Osteoblast (primary cell): ENCODE measurements at places on chromosomes 2 and 18. TPM values are rescaled to one million over a fixed set of nuclear protein-coding genes. Genes with fewer than 3 reads are reported as not detected.

COL3A1 gene
- total RNA-seq, result 3,160 and 5,672 TPM in 2 replicates

GRCh38 chr18:64592246-64592645, 443.4 kb upstream of the LINC00305 start:
- no peak for DNase-seq

- no peak for DNase-seq
These were observed 254.1 kb upstream of the TMEFF2 start for GRCh38 chr2:192448881-192449280.

DNA sequence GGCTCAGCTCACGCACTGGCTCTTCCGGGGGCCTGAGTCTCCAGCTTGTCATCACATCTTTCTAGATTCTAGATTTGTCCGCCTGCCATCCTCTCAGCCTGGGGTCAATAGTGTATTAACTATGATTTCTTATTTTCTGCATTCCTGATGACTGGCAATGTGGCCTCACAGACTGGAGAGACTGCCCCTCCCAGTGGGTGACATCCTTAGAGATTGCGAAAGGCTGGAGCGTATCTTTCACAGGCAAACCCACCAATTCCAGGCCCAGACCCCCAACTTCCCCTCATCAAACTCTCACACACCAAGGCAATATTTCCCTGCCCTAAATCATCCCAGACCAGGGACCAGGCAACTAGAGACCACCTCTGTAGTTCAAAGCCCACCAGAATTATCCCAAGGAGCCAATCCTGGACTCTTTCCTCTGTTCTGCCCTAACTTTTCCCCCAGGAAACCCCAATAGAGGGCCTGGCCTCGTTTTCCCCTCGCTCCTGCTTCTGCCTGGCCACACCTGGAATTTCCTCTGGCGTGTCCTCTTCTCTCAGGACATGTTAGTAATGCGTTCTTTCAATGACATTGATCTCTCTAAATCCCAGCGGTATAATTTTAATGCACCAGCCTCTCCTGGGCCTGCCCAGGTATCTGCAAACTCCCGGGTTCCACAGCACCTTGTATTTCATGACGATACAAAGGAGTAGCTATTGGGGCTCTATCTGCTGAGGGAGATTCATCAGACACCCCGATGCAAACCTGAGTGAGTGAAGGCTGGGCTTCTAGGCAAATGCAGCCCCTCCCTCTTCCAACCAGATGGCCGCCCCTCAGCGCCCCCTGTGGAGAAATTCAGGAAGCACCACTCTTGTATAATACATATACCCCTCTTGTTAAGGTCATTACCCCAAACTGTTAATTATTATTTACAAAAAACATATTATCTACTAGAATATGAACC, 2.4 kb upstream of the KCNF1 start:
- DNase-seq, result no peak

GRCh38 chr2:98093611-98094010, 6.6 kb downstream of the VWA3B start:
- no peak for DNase-seq

DNA sequence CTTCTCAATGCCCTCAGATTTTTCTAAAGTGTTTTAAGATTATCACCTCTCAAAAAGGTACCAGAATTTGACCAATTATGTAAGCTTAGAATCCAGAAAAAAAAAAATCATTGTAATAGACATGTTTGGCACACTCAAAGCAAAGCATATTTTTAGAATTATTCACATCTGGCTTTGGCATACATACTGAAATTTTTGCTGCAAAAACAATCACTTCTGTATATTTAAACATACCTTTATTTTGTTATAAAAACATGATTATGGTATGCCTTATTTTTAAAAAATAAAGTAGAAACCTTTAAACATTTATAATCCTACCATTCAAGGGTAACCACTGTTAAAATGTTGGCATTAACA, 143.3 kb downstream of the ESCO1 start:
- DNase-seq, result no peak

GRCh38 chr2:151657667-151658076, 76.6 kb downstream of the NEB start:
- no peak for DNase-seq

DNA sequence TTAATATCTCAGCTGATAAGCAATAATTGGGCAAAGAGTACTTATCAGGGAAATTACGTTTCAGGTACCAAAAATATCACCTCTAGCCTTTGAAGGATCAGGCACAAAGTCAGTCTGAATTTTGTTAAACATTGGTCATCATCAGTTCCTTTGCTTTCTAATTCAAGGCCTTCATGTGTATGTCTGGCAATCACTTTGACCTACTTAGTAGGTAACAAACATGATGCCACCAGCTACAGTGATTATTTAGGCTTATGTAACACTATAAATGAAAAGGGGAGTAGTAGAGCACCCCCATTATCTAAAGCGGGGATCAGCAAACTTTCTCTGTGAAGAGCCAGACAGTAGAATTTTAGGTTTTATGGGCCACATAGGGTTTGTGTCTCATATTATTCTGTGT, 75.1 kb downstream of the RTN4 start:
- DNase-seq, result no peak

DNA sequence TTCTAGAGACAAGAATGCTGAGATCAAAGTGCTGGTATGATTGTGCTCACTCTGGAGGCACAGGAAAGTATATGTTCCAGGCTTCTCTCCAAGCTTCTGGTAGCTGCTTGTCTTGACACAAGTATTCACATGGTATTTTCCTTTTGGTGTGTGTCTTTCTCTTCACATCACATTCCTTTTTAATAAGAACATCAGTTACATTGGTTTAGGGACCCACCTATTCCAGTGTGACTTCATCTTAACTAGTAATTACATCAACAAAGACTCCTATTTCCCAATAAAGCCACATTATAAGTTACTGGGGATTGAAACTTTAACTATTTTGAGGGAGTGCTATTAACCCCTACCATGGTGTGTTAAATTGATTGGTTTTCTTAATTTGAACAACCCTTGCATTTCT, 119.1 kb downstream of the FSIP2 start:
- no peak for DNase-seq

DNA sequence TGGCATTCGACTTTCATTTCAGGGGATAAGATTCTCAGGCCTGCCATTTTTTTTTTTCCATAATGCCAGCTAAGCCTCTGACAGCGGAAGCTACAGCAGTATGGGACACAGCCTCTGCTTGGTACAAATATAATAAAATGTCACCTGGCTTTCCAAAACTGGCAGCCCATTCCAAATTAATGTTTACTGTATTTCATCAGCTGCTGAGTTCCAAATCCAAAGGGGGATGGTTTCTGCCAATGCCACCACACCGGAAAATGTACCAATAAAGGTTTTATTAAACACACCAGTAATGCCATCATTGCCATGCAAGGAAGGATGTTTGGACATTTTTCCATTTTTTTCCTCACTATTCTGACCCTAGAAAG, 275.8 kb upstream of the CCDC68 start:
- no peak for DNase-seq

FBXO11 gene
- total RNA-seq, result 56.6 and 57.9 TPM in 2 replicates

- DNase-seq, result no peak
These were observed 815 bp downstream of the CEBPZ start for GRCh38 chr2:37230581-37230980.
